SHP77 treated with DMSO at 0.1 percent for 48 hours (cell line): ENCODE measurements at places on chromosomes 11 and 22.
A peak's percentile ranks its signal among the peaks of the same experiment; 100 is the strongest.

GRCh38 chr22:24707470-24707801 lies 67.1 kb downstream of the PIWIL3 start:
- DNase-seq, result no peak

GRCh38 chr11:14499178-14499559 lies 442 bp downstream of the COPB1 start:
- no peak for DNase-seq

DNA sequence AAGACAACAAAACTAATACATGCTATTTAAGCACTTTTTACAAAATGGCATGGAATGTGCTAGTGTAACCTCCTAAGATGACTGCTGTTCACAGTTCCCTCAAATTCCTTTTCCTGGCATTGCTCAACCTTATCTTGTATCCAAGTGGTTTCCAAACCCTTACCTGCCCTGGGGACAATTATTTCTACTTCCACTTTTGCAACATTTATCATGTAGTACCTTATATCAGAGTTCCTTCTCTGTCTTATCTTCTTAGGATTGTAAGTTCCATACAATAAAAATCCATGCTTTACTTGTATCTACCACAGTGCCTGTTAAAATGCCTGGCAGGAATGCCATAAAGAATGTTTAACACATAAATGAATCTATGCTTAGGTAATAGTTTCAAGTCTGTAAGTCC lies 109.2 kb upstream of the MTMR2 start:
- no peak for DNase-seq

GRCh38 chr22:46238541-46238940 lies 11.6 kb downstream of the CDPF1 start:
- no peak for DNase-seq

DNA sequence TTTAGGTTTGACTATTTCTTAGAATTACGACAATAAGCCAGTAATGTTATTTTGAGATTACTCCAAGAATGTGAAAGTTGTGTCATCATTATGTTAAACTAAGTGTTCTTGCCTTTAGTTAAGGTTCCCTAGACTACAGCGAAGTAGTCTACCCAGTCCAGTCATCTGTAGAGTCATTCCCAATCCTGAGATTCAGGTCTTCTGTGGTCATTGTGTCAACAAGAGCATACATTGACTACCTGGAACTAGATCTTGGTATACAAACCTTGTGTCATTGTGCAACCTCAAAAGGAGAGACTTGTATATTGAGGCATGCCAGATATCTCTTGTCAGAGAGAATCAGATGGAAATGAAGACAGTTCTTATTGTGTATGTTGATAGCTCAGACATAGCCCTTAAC lies 115.9 kb downstream of the ATM start:
- no peak for DNase-seq

DNA sequence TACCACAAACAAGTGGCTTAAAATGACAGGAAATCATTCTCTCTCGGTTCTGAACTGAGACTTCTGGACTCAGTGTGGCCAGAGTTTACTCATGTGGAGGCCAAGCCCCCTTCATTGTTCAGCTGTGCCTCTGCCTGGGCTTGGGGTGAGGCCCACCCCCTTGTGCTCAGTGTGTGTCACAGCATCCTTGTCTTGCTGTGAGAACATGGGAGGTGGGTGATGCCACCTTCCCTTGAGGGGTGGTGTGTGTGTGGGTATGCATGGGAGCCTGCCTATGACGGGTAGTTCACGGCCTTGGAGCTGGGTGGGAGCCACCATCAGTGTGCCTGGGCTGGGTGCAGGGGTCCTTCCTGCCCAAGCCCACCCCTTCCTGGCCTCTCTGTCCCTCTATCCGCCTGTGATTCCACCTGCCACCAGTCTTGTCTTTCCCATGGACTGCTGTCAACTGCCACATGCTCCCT lies 101.7 kb downstream of the MORC2 start:
- DNase-seq, result no peak

DNA sequence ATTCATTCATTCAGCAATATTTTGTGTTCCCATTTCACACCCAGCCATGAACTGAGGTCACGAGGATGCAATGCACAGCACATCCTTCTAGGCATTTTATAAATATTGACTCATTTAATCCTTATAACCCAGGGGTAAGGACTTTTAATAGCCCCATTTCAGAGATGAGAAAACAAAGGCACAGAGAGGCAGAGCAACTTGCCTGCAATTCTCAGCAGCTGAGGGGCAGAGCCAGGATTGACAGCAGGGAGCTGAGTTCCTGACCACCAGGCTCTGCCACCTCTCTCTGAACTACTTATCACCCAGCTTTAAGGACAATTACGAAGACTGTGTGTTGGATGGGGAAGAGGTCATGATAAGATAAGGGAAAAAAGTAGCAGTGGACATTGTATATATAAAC lies 12.8 kb upstream of the FGF3 start:
- no peak for DNase-seq

DNA sequence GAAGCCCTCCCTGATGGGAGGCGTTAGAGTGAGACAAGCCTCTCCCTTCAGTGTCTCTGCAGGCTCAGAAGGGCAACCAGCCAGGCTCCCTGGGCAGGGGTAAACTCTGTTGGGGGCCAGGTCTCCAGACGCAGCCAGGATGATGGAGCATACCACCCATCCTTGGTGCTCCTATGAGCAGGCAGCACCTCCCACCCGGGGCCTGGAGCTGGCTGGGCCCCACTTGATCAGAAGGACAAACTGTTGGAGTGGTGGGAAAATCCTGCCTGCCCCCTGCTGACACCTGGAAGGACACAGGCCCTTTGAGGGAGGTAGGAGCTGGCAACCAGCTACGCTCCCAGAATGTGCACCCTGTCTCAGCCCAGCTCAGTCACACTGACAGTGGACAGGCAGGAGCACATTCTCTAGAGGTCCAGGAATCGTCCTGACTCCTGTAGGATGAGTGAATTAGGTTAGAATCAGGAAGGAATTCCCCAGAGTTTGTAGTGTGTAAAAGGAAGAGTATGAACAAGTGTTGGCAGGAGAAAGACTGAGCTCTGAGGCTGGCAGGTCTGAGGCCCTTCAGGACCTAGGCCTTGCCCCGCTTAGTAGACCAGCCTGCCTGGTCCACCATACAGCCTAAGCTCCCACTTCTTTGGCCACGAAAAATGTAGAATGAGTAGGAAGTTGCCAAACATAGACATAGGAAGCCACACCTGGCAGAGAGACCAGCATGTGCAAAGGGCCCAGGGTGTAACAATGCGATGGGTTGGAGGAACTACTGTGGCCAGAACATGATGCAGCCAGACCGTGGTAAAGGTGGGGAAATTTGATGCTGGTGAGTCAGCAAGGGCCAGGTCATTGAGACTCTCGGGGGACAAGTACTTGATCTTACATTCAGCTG lies 19.1 kb downstream of the ARHGEF17 start:
- DNase-seq, result no peak

DNA sequence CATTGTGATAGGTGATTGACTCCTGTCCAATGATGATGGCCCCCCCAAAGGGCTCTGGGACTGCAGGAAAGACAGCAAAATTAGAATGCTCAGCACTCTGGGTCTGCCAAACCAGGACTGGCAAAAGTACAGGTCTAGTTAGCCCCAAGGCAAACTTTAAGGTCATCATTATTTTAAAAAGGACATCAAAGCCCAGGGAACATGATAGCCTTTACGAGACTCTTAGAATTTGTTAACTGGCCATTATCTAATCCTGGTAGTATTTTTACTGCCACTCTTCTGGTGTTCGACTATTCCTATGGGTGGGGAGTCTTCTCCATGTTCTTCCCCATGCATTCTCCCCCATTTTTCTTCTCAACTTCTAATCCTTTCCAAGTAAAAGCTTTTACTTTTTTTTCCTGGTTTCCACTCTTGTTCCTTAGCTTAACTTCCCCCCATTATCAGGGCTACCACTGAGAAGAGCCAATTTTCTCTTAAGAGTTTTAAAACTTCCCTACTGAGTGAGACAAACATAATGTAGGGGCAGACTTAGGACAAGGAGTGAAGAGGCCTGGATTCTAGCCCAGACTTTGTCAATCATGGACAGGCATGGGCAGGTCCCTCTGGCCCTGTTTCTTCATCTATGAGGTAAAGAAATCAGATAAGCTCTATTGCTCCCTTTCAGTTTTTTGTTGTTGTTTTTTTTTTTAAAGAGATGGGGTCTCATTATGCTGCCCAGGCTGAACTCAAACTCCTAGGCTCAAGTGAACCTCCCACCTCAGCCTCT lies 7.1 kb downstream of the DDB1 start:
- DNase-seq, result no peak

- DNase-seq, result no peak
Measured at GRCh38 chr11:58562375-58562800, 13.3 kb downstream of the LPXN start.

DNA sequence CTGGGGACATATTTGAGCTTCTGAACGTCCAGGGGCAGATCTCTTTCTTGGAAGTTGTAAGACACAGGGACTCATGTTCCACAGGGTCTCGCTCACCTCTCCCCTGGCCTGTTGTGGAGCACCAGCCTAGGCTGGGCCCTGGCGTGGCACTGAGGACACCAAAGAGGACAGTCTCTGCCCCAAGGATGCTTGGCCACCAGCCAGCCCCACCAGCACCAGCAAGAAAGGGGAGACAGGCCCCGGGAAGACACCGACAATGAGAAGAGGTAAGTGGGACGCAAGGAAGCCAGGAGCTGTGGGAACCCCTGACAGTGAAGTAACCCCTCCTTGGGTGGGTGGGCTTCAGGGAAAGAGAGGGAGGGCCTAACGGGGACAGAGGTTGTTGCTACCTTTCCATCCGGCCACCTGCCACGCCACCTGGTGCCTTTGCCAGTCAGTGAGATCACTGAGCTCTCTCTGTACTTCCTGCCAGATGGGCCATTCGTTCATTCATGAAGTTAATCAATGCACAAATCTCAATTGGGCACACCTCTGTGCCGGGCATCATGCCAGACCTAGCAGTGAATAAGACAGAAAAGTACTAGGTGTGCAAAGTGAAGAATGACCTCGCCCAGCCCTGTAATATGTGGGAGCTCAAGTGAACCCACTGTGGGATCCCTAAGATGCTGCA lies 11.1 kb downstream of the APOL5 start:
- DNase-seq, result peak; percentile 80

GRCh38 chr11:45475173-45475572 lies 189.0 kb upstream of the SYT13 start:
- no peak for DNase-seq

GRCh38 chr11:29127461-29127860 lies 889.4 kb downstream of the KCNA4 start:
- DNase-seq, result no peak

GRCh38 chr11:65063532-65063931 lies 5.2 kb upstream of the NAALADL1 start:
- DNase-seq, result no peak

DNA sequence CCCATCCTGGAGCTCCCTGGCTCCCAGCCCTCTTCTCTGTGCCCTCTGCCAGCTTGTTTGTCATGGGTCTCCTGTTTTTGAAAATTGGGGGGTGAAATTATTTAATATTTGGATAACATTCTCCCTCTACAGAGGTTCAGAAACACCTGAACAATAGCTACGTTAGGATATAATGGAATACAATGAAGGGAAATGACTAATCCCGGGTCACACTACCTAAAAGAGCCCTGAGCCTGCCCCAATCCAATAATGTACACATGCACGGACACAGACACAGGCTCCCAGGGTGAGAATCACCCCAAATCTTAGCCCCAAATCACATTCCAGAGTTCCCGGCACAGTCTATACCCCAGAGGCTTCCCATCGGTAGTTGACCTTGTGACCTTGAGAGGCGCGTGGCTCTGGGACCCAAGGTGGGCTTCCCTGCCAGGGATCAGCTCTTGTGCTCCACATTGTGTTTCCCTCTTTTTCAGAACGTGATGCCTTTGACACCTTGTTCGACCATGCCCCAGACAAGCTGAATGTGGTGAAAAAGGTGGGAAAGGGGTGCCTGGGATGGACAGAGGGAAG lies 135.5 kb downstream of the PARVA start:
- DNase-seq, result no peak

- DNase-seq, result no peak
Measured at GRCh38 chr11:74608431-74608830, 16.0 kb downstream of the POLD3 start.

DNA sequence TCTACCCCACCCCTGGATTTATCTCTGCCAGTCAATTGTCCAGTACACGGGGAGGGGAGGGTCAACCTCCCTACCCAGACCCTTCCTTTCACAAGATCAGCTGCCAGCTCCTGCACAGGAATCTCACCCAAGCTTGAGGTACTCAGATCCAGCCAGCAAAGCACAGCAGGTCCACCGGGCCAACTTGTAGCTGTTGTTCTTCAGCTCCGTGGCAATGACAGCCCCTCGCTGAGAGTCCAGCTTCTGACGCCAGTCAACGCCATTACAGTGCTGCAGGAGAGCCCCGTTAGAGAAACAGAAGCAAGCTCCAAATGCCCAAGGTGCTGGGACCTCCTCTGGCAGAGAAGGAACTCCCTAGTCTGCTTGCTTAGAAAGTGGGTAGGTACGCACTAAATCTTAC lies 5.5 kb upstream of the FOXRED2 start:
- DNase-seq, result no peak

- DNase-seq, result no peak
Measured at GRCh38 chr11:44179173-44179572, 83.7 kb downstream of the EXT2 start.

DNA sequence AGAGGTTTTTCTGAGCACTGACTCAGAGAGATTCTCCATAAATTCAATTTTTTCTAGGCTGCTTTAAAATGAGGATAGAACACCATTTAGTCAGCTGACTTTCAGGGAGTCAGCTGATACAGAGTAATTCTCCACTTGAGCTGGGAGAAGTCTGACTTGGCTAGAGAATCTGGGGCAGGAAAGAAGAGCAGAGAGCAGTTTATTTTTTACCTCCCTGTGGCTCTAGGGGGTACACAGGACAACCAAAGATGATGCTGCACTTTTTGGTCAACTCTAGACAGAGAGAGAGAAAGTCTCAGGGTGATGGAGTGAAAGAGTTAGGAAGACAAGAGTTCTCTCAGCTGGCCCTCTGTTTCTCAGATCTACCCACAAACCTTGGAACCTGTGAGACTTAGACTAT lies 67.3 kb upstream of the EED start:
- DNase-seq, result no peak

DNA sequence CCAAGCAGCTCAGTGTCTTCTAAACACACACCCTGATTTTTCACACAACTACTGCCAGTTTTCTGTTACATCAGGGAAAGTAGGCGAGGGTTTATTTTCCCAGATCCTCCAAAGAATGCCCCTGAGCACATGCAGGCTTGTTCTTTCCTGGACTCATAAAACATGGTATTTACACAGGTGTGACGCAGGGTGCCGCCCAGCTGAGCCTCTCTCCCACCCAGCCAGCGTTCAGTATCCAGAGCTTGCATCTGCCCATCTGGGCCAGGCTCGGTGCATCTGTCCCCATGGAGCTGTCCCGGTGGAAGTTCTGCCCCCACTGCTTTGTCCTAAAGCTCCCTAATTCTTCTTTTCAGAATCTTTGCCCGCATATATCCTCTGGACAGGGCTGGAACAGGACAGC lies 44.8 kb upstream of the ISX start:
- peak; percentile 68 for DNase-seq

GRCh38 chr22:38570779-38571364 lies 889 bp upstream of the DMC1 start:
- DNase-seq, result peak; percentile 17

- no peak for DNase-seq
Measured at GRCh38 chr11:120801801-120802689, 221.9 kb upstream of the TBCEL start.

- DNase-seq, result no peak
Measured at GRCh38 chr11:126548581-126549550, 193.4 kb downstream of the ST3GAL4 start.
